ENCODE measurements at places on chromosomes 7 and 10.

DNA sequence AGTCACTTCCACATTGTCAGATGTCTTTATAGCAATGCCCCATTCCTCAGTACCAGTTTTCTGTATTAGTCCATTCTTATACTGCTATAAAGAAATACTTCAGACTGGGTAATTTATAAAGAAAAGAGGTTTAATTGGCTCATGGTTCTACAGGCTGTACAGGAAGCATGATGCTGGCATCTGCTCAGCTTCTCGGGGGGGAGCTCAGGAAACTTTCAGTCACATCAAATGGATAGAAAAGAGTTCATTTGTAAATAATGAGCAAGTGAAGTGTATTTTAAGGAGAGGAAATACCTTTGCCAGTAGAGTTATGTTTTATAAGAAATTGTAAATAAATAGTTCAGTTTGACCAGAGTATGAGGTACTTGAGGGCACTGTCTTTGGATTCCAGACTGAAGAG, 50.5 kb downstream of the TMEM60 start:
- DNase-seq = no peak

DNA sequence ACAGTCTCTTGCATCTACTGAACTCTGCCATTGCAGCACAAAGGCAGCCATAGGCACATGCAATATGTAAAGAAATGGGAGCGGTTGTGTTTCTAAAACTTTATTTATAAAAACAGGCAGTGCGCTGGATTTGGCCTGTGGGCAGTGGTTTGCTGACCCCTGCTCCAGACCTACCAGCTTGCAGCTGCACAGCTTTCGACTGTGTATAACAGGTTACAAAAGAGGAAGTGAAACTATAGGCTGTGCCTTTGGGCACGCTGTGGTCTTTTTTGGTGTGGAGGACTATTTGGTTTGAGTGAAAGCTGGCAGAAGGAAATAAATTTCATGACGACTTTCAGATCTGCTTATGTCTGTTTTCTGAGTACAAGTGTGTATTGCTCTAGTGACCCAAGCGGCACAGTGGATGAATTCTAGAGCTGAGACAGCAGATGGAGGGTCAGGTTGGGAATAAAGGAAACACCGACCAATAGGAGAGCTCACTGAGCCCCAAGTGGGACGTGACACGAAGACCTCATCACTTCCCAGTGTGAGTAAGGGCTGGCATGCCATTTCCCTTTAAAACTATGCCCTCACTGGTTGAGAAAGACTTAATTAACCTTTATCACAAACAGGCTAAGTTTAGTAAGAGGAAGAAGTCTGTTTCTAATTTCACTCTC, 152.7 kb downstream of the ANK3 start:
- DNase-seq = no peak

DNA sequence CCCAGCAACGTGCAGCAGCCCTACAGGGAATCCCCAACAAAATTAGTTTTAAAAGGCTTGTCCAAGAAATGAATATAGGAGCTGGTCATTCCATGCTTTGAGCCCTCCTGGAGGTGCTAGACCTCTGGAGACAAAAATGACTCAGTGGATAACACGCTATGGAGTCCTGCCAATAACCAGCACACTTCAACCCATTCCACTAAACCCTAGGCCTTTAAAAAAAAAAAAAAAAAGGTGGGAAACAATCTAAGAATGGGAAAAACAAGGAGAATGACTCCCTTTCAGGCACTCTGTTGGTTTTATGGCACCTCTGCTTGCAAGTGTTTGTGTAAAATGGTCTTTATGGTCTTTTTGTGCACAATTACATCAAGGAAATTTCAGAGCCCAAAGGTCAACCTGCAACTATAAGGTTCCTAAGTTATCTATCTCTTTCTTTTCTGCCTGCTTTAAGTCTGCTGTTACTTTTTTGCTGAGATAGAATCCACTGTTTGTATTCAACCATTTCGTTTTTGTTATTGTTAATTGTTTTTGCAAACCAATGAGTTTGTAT, 21.3 kb downstream of the AVL9 start:
- DNase-seq = no peak

DNA sequence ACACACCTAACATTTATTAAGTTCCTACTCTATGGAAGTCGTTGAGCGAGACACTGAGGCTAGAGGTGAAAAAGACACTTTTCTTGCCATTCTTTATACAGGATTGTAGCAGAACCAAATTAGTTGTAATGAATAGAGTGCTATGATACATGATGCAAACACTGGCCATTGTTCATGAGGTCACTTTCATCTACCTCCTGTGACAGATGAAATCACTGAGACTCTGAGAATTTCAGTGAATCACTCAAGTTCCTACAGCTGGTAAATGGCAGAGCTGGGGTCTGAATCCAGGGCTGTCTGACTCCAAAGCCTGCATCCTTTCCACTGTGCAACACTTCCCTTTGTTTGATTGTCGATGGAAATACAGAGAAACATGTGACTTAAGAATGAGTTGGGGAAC, 657.6 kb downstream of the LRMDA start:
- DNase-seq = no peak

GRCh38 chr10:43444897-43445466, 8.1 kb downstream of the ZNF487 start:
- DNase-seq = no peak

DNA sequence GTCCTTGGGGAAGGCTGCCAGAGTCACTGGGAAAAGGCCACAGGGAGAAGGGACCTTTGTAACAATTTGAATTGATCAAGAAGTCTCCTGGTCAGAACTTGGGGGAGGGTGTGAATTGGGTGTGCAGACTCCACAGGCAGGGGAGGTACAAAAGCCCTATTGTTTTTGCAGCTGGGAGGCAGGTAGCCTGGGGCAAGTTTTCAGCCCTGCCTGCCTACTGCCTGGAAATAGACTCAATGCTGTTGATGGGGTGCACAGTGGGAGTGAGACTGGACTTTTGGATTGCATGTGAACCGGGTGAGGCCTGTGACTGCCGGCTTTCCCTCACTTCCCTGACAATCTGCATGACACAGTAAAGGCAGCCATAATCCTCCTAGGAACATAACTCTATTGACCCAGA, 947.0 kb downstream of the REEP3 start:
- no peak for DNase-seq

- no peak for DNase-seq
These were observed 76.7 kb downstream of the EZH2 start for GRCh38 chr7:148807436-148807835.

Measured in activated gamma-delta T cell treated with anti-CD3 and anti-CD28 coated beads, Interleukin-2, amount 50 U/mL, for 16 hours (primary cell).